ENCODE measurements at places on chromosomes 3 and 15.

DNA sequence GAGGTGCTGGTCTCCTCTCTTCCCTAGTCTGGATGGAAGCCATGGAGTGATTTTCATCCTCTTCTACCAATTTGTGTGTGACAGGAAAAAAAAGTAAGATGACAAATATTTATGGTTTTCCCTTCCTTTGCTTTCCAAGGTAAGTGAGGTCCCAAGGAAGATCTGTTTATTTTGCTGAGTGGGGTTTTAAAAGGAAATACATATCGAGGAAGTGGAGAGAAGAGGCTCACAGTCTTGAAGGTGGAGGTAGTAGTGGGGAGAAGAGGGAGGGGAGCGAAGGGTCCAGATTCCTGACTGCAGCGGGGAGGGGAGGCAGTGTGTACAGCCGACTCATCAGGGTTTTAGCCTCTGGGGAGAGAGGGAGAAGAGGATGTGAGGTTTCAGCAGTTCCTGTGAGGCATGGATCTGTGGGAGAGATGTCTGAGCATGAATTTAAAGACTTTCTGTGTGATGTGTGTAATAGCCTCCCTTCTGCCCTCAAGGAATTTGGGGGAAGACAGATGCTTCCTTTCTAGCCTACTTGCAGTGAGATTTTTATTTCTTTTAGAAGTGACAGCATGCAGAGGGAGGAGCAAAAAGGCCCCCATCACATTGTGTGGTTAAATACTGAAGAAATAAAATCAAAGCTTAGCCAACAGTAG is 272.4 kb downstream of the THRB start:
- no peak for DNase-seq

DNA sequence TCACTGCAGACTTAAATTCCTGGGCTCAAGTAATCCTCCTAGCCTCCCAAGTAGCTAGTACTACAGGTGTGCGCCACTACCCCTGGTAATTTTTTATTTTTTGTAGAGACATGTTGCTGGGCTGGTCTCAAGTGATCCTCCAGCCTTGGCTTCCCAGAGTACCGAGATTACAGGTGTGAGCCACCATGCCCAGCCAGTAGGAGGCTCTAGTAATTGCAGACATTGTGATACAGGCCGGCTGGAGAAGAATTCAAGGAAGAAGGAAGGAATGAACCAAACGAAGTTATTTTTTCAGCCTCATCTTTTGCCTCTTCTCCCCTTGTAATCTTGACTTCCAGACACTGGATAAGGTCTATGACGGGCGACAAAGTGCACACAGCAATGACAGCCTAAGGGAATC is 3.2 kb upstream of the PPP4R2 start:
- no peak for DNase-seq

DNA sequence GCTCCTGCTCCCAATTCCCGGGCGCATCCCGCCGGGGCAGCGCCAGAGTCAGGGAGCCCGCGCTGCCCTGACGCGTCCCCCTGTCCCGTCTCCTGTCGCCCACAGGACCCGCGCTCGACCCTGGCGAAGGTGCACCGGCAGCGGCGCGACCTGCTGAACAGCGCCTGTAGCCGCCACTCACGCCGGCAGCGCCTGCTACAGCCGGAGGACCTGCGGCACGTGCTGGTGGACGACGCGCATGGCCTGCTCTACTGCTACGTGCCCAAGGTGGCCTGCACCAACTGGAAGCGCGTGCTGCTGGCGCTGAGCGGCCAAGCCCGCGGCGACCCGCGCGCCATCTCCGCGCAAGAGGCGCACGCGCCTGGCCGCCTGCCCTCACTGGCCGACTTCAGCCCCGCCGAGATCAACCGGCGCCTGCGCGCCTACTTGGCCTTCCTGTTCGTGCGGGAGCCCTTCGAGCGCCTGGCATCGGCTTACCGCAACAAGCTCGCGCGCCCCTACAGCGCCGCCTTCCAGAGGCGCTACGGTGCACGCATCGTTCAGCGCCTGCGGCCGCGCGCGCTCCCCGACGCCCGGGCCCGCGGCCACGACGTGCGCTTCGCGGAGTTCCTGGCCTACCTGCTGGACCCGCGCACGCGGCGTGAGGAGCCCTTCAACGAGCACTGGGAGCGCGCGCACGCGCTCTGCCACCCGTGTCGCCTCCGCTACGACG is 16.9 kb downstream of the C3orf22 start:
- DNase-seq, result no peak

GRCh38 chr15:51348688-51349087 is 7.2 kb downstream of the GLDN start:
- no peak for DNase-seq

DNA sequence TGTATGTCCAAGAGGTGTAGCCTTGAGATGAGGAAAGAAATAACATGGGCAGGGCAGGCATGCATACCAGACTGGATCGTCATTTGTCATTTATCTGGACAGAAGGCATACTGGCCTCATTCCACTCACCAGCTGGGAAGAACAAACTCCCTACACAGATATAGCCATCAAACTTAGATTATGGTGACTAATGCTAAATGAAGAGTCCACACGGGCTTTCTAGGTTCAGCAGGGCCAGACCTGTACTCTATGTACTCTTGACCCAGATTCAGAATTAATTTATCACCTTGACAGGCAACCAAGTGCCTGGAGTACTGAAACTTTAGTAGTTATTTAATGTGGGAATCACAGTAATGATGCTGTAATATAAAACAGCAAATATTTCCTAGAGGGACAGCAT is 164.3 kb upstream of the IL12A start:
- DNase-seq, result no peak

- DNase-seq, result no peak
Measured at GRCh38 chr3:33447958-33448357, 7.8 kb upstream of the UBP1 start.

- DNase-seq, result no peak
Measured at GRCh38 chr3:53696401-53697172, 149.6 kb downstream of the CHDH start.

GRCh38 chr15:101604124-101604874 is 47.9 kb downstream of the TM2D3 start:
- DNase-seq, result no peak

DNA sequence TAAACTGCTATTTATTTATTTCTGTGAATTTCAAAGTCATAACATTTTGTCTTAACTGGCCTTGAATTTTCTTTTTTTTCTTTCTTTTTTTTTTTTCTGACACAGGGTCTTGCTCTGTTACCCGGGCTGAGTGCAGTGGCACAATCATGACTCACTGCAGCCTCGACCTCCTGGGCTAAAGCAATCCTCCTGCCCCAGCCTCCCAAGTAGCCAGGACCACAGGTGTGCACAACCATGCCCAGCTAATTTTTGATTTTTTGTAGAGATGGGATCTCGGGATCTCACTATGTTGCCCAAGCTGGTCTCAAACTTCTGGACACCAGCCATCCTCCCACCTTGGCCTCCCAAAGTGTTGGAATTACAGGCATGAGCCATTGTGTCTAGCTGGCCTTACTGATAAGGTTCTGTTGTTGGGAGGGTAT is 77.4 kb upstream of the TNFSF10 start:
- no peak for DNase-seq

DNA sequence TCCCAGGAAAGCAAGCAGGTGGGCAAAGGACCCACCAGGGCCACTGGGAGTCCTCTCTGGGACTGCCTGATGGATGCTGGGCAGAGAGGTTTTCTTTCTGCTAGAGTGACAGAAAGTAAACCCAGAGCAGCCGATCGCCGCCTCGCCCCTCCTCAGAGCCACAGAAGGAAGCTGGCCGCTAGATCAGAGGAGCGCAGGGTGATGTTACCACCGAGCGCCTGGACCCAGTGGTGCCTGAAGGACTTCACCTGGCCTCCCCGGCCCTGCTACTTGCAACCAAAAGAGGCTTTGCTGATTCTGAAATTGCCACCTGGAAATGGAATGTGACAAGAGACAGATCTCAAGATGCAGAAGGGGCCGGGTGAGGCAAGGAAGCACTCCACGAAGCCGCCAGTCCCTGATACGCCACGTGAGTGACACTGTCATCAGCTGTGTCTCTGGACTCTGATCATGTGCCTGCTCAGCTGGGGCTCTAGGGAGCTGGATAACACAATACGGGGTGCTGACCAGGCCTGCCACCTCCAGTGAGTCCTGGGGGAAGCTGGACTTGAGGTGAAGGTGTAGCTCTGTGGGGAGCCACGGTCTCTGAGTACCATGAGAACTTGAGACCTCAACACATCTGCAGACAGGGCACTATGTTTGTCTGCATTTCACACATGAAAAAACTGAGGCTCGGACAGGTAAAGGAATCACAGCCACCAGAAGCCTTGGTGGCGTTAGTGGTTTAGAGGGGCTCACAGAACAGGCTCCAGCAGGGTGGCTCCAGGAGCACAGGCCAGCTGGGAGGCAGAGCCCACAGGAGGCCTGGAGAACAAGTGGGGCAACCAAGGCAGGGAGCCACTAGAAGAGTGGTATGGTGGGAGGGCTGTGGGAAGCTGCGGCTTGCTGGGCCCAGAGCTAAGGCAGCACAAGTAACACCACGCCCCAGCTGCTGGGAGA is 137.9 kb upstream of the PRR20G start:
- DNase-seq, result no peak

DNA sequence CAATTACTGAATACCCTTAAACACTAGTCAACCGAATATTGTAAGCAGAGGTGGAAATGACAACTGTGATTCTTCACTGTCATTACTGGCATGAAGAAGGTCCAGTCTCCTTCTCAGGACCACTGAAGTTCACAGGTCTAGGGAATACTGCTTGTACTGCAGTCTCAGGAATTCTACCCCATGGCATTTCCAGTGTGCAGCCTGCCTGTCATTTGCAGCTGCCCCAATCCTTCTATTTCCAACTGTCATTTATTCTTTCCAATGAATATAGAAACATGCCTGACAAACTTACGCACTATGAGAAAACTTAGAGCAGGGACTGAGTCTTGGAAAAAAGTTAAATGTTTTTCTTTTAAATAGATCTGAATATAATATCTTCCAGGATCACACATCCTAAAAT is 308.0 kb upstream of the THBS1 start:
- no peak for DNase-seq

DNA sequence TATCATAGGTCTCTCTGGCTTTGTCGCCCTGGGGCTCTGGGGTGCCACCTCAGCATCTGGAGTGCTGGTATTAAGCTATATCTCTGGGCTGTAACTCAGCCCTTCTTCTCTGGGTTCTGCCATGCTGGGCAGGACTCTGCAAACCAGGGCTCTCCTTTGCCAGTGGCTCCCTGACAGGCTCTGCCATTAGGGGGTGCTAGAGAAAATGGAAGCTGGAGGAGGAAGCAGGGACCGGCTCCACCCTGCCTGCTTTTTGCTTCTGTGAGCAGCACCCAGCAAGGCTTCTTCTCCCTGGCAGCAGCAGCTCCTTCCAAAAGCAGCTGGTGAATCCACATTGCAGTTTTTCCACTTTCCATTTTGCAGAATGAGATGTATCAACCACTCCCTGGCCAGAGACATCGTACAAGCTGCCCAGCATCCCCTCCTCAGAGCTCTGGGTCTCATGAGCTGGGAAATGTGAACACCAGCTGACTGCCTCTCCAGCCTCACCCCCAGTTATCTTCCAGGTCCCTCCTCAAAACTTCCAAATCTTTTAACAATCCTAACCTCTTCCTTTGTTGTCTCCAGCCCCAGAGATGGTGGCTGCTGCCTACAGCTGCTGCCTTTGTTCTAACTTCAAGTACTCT is 165.0 kb downstream of the ABHD5 start:
- no peak for DNase-seq

GRCh38 chr15:85681386-85681785 is 113.3 kb downstream of the KLHL25 start:
- DNase-seq, result no peak

- no peak for DNase-seq
Measured at GRCh38 chr15:39429898-39430357, 151.0 kb upstream of the THBS1 start.

GRCh38 chr3:155184011-155184410 is 103.9 kb downstream of the MME start:
- DNase-seq, result no peak

DNA sequence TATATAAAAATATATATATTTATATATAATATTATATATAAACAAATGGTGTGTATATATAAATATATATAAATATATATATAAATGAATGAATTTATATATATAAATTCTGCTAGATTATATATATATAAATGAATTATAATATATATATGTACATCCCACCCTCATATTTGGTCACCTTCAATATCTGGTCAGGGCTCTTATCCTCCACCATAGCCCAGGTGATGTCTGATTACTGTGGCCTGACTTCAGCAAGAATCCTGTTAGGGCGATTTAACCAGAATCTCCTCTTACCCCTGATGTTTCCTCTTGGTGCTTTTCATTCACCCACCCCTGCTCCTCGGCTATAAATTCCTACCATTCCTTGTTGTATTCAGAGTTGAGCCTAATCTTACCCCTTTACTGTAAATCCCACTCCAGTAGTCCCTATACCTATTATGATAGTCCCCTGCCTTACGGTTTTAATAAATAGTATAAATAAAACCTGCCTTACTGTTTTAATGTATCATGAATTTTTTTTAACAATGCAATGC is 439.6 kb downstream of the PLOD2 start:
- DNase-seq, result no peak

DNA sequence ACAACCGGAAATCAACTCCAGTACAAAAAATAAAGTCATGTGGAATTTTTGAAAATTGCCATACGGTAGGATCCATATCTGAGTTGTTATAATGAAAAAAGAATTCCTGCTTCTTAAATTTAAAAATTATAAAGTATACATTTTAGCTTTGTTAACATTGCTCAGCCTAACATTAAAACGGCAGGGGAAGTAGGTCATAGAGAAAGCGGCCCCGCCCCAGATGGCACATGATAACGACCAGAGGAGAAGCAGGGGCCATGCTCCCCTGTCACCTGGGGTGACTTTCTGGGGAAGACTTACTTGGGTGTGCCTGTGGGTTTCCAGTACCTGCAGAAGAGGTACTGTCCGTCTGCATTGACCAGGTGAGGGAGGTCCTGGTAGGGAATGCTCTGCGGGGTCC is 921 bp downstream of the MGLL start:
- no peak for DNase-seq

DNA sequence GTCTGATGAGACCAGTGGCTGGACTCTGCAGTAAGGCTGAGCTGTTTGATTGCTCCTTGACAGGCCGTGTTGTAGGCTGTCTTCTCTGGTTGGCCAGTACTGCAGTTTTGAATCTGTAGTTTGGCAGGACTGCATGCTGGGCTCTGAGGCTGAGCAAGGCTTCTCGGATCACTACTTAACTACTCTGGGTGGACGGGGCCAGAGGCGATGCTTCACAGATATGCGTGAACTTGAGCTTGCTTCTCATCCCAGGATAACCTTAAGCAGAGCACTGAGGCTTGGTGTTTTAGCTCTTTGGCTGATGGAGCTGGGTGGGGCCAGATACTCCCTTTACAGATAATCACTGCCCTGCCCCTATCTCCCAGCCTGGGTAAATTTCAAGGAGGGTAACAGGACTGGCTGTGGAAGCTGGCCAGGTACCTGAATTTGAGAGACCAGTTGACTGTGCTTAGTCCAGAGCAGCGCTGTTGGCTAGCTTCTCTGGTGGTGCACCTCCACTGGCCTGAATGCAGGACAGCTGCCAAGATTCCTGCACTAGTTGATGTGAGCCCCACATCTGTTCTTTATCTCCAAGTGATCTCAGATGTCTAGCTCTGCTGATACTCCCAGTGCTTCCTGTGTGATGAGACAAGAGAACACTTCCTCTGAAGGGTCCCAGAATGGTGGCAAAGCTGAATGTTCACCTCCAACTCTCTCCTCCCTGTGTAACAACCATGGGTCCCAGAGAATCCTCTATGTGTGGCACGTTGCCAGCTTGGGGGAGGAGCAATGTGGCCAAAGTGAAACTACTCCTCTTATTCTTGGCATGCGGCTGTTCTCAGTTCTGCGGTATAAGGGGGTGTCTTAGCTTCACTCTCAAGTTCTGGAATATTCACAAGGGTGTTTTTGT is 37.9 kb downstream of the RPL39L start:
- DNase-seq, result peak; percentile 34

GRCh38 chr3:113794526-113794925 is 44.1 kb upstream of the GRAMD1C start:
- no peak for DNase-seq

All from activated T-helper 9 cell treated with anti-CD3 and anti-CD28 coated beads, Interleukin-2, amount 50 U/mL, for 16 hours (primary cell).